ENCODE measurements at places on chromosomes 4 and X.

- peaks cover 6% of the 10 kb centered on the region for H3K36me3 ChIP-seq
- no peaks in the 10 kb centered on the region for H3K27me3 ChIP-seq
- H3K4me3 ChIP-seq: no peak overlapping the region
- no peak overlapping the region for H3K27ac ChIP-seq
- no peak for DNase-seq
These were observed 99.4 kb upstream of the MAB21L2 start for GRCh38 chr4:150482581-150482980.

DNA sequence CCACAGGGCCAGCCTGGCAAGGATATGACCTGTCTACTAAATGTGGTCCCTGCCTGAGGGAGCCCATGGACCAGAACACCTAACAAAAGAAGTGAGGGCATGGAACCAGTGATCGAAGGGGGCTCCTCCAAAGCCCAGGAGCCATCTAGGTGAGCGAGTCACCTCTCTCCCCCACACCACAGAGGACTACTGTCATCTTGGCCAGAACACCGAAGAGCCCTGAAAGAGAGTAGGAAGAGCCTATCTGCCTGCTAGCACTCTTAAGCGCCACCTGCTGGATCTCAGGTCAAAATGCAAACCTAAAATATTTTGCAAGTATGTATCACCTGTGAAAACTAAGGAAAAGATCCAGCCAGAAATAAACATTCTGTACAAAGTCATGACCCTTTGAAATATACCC lies 137.9 kb upstream of the ZXDB start:
- no peaks in the 10 kb centered on the region for H3K36me3 ChIP-seq
- H3K4me3 ChIP-seq: no peak overlapping the region
- DNase-seq: no peak

- H3K27ac ChIP-seq: no peak overlapping the region
- H3K27me3 ChIP-seq: no peaks in the 10 kb centered on the region
- H3K4me3 ChIP-seq: no peak overlapping the region
- DNase-seq: no peak
- H3K36me3 ChIP-seq: no peaks in the 10 kb centered on the region
- H3K4me1 ChIP-seq: peaks cover 27% of the 10 kb centered on the region
These were observed 67.6 kb upstream of the HGFAC start for GRCh38 chr4:3374011-3374645.

- DNase-seq: no peak
- H3K27me3 ChIP-seq: no peaks in the 10 kb centered on the region
- no peak overlapping the region for H3K27ac ChIP-seq
- no peak overlapping the region for H3K4me3 ChIP-seq
These were observed 135.4 kb upstream of the OTUD4 start for GRCh38 chr4:145315811-145316225.

- no peaks in the 10 kb centered on the region for H3K36me3 ChIP-seq
- no peaks in the 10 kb centered on the region for H3K27me3 ChIP-seq
- no peak overlapping the region for H3K4me3 ChIP-seq
- no peak overlapping the region for H3K27ac ChIP-seq
- H3K4me1 ChIP-seq: no peaks in the 10 kb centered on the region
These were observed 328.5 kb downstream of the PPP3CA start for GRCh38 chr4:101018836-101019235.

DNA sequence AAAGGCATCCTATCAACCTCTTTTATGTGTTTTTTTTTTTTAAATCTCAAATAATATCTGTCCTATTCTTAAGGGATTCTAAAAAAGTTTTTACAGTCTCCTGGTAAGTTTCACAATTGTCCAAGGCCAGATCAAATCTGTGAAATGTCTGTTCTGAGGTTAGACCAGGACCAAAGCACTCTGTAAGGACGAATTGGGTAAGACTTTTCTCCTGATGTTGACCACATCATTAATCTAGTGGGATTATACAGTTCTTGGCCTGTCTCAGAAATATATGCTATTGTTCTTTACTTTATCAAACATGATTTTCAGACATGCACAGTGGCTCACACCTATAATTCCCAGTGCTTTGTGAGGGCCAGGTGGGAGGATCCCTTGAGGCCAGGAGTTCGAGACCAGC lies 45.8 kb upstream of the TMEM131L start:
- DNase-seq: no peak
- H3K4me1 ChIP-seq: peaks cover 6% of the 10 kb centered on the region
- no peak overlapping the region for H3K27ac ChIP-seq
- no peaks in the 10 kb centered on the region for H3K36me3 ChIP-seq
- H3K27me3 ChIP-seq: no peaks in the 10 kb centered on the region
- H3K4me3 ChIP-seq: no peak overlapping the region

DNA sequence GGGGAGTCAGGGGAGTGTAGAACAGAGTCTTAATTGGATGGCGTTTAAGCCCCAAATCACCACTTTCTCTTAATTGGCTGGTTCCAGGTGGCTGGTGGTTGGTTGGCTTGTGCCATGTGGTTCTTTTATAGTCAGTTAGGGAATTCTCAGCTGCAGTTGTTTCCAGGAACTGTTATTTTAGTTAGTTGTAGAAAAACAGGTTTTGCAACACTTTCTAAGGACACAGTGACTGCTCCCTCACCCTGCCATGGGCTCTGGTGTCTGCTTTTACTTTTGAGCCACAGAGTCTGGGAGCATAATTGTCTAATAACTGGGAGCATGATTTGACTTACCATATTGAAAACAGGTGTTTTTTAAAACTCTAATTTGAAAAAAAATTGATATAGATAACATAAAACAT lies 75.8 kb upstream of the PCDH18 start:
- H3K36me3 ChIP-seq: no peaks in the 10 kb centered on the region
- H3K27me3 ChIP-seq: no peaks in the 10 kb centered on the region
- H3K4me3 ChIP-seq: no peak overlapping the region
- DNase-seq: no peak
- H3K27ac ChIP-seq: no peak overlapping the region

DNA sequence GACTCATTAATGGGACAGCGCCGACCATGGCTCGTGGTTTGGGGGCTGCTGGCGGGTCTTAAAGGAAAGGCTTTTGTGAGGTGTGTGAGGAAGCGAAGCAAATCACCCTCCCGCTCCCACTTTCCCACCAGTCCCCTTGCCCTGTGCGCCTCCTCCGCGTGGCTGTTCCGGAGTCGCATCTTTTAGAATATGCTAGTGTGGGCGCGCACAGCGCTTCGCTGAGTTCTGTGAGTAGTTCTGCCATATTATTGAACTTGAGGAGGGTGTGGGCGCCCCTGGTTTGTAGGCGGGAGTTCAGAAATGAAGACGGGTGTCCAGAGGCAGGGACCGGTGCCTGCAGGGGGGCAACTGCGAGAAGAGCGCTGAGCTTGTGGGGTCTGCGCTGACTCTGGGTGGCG lies 49.1 kb downstream of the ZNF141 start:
- DNase-seq: no peak
- no peaks in the 10 kb centered on the region for H3K36me3 ChIP-seq
- H3K27ac ChIP-seq: no peak overlapping the region
- peaks cover 8% of the 10 kb centered on the region for H3K4me1 ChIP-seq
- H3K4me3 ChIP-seq: no peak overlapping the region
- no peaks in the 10 kb centered on the region for H3K27me3 ChIP-seq

DNA sequence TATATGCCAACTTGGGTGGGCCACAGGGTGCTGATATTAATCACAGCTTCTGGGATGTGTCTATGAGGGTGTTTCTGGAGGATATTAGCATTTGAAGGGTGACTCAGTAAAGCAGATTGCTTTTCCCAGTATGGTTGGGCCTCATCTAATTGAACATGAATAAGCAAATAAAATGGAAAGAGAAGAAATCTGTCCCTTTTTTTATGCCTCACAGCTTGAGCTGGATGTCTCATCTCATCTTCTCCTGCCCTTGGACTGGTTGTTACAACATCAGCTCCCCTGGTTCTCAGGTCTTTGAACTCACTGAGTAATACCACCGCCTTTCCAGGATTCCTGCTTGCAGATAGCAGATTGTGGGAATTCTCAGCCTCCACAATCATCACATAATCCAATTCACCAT lies 1149.2 kb downstream of the PCDH18 start:
- H3K4me1 ChIP-seq: no peaks in the 10 kb centered on the region
- no peaks in the 10 kb centered on the region for H3K36me3 ChIP-seq
- no peak for DNase-seq
- no peaks in the 10 kb centered on the region for H3K27me3 ChIP-seq
- H3K27ac ChIP-seq: no peak overlapping the region
- H3K4me3 ChIP-seq: no peak overlapping the region

- DNase-seq: no peak
- H3K27me3 ChIP-seq: no peaks in the 10 kb centered on the region
- H3K27ac ChIP-seq: no peak overlapping the region
- no peaks in the 10 kb centered on the region for H3K4me1 ChIP-seq
- H3K4me3 ChIP-seq: no peak overlapping the region
These were observed 58.8 kb downstream of the FIP1L1 start for GRCh38 chr4:53436251-53436650.

- no peak for DNase-seq
- H3K4me3 ChIP-seq: no peak overlapping the region
- H3K27ac ChIP-seq: no peak overlapping the region
- H3K27me3 ChIP-seq: no peaks in the 10 kb centered on the region
- no peaks in the 10 kb centered on the region for H3K36me3 ChIP-seq
- no peaks in the 10 kb centered on the region for H3K4me1 ChIP-seq
These were observed 26.5 kb upstream of the XK start for GRCh38 chrX:37659047-37659446.

- peaks cover 44% of the 10 kb centered on the region for H3K4me1 ChIP-seq
- H3K27ac ChIP-seq: no peak overlapping the region
- H3K4me3 ChIP-seq: no peak overlapping the region
- DNase-seq: no peak
These were observed 4.8 kb downstream of the TBC1D14 start for GRCh38 chr4:6914448-6914847.

DNA sequence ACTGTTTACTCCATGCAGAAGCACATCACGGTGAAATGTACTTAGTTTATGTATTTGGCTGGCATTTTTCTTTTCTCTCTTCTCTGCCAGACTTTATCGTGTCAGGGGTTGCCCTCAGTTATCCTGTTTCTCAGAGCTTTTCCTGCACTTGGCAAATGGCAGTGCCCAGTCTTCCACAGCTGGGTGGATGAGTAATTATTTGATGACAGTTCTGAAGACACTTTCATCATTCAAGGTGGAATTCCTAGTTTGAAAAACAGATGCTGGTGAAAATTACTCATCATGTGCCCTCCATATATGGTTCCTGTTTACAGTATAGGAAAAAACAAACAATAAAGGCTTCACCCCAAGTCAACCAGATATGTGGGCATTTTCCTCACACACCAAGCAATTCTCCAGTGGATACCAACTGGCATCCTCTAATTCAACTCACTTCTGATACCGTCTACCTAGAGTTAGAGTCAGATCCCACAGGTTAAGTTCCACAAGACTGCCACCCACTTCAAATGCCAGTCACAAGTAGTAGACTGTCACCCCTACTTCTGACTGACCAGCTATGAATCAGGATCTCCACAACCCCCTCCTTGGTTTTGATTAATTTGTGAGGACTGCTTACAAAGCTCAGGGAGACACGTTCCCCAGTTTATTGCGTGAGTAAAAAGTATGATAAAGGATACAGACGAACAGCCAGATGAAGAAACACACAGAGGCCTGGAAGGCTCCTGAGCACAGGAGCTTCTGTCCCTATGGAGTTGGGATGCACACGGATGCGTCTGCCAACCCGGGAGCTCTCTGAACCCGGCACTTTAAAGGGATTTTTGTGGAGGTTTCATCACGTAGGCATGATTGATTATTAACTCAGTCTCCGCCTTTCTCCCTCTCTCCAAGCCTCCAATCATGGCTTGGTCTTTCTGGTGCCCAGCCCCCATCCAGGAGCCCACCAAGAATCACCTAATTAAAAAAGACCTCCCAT lies 72.9 kb downstream of the CLDN34 start:
- no peak for DNase-seq
- no peaks in the 10 kb centered on the region for H3K36me3 ChIP-seq
- no peak overlapping the region for H3K27ac ChIP-seq

DNA sequence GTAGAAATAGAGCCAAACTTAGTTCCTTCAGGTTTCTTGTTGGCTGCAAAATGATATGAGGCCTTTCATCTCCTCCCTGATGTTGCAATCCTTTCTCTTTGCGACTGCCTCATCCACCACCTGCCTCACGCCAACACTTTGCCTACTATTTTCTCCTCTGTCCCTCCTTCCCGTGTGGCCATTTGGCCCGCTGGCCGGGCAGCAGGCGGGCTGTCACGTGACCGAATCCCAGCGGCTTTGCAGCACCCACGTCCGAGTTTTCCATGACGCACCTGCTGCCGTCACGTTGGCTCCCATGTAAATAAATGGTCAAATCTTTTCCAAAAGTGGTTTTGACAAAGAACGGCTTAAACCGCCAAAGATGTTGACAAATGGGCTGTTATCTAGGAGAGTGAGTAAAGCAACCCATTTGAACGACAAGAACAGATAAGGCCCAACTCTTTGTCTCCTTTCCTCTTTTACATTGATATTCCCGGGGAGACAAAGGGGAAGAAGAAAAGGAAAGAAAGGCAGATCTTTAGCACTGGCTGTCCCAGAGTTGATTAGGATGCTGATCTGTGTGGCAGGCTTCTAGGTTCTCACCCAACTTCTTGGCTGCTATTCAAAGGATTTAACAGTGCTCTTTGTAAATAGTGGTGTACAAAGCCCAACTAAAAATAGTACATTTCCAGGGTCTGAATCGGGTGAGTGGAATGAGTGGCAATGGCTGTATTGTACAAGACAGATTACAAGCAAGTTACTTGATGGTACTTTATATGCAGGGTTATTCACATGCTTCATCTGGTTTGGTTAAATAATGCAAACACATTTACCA lies 174.2 kb upstream of the JADE1 start:
- DNase-seq: no peak
- H3K27ac ChIP-seq: no peak overlapping the region
- H3K4me3 ChIP-seq: no peak overlapping the region
- H3K4me1 ChIP-seq: no peaks in the 10 kb centered on the region

- no peak overlapping the region for H3K4me3 ChIP-seq
- H3K4me1 ChIP-seq: no peaks in the 10 kb centered on the region
- H3K27ac ChIP-seq: no peak overlapping the region
These were observed 78.2 kb downstream of the UNC5C start for GRCh38 chr4:95470622-95471021.

GRCh38 chr4:39928538-39928937 lies 49.2 kb downstream of the PDS5A start:
- H3K4me1 ChIP-seq: peaks cover 22% of the 10 kb centered on the region
- no peak overlapping the region for H3K27ac ChIP-seq
- H3K36me3 ChIP-seq: peaks cover 5% of the 10 kb centered on the region
- H3K27me3 ChIP-seq: no peaks in the 10 kb centered on the region
- no peak overlapping the region for H3K4me3 ChIP-seq
- DNase-seq: no peak

- no peaks in the 10 kb centered on the region for H3K4me1 ChIP-seq
- DNase-seq: peak; percentile 7
- H3K27ac ChIP-seq: peak overlapping the region; percentile 21
- no peaks in the 10 kb centered on the region for H3K36me3 ChIP-seq
- H3K27me3 ChIP-seq: no peaks in the 10 kb centered on the region
These were observed 4.6 kb downstream of the PNMA5 start for GRCh38 chrX:152989292-152989658.

DNA sequence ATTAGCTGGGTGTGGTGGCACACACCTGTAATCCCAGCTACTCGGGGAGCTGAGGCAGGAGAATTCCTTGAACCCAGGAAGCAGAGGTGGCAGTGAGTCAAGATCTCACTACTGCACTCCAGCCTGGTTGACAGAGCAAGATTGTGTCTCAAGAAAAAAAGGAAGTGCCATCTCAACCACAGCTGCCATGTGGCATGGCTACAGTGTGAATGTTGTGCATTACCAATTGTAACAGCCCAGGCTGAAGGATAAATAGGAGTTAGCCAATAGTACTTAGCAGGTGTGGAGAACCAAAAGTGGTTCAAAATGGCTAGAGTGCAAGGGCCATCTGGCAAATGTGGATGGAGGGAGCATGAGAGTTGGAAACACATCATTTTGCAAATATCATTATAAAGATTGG lies 28.9 kb downstream of the SLC25A5 start:
- no peaks in the 10 kb centered on the region for H3K36me3 ChIP-seq
- no peak overlapping the region for H3K27ac ChIP-seq
- no peak for DNase-seq
- peaks cover 22% of the 10 kb centered on the region for H3K4me1 ChIP-seq
